ENCODE measurements at places on chromosomes 2 and 18.

GRCh38 chr2:44931198-44931780 is 10.2 kb upstream of the SIX3 start:
- no peak for DNase-seq

DNA sequence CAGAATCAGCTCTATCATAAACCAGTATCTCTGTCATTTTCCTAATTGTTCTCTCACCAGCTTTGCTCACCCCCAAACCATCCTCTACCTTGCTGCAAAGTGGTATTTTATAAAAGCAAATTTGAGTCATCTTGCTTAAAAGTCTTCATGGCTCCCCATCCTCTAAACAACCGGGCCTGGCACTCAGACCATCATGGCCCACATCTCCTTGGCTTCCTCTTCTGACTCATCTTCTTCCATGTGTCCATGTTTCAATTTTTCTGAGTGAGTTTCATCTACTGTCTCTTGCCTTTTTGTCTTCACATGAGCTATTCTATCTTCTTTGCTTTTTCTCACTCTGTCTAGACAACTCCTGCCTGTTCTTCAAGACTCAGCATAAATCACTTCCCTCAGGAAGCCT is 58.6 kb downstream of the LHCGR start:
- DNase-seq = no peak

DNA sequence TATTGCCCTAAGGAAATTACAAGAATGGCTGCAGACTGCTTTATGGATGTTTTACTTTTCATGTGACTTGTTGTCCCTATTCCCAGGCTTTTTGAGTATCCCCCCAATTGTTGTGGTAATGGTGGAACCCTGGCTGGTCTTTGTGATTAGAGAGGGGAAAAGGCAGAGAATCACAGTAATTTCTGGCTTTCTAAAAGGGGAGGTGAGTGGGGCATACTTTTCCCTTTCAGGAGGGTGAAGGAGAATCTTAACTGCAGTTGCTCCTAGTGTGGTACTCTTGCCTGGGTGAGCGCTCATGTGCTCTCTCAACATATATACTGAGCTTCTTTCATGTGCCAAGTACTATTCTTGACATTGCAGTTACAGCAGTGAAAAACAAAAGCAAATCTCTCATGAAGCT is 69.3 kb downstream of the ASXL3 start:
- DNase-seq = no peak

GRCh38 chr2:143528021-143528420 is 398.8 kb downstream of the ARHGAP15 start:
- no peak for DNase-seq

GRCh38 chr2:33034784-33035183 is 88.0 kb downstream of the LTBP1 start:
- no peak for DNase-seq

DNA sequence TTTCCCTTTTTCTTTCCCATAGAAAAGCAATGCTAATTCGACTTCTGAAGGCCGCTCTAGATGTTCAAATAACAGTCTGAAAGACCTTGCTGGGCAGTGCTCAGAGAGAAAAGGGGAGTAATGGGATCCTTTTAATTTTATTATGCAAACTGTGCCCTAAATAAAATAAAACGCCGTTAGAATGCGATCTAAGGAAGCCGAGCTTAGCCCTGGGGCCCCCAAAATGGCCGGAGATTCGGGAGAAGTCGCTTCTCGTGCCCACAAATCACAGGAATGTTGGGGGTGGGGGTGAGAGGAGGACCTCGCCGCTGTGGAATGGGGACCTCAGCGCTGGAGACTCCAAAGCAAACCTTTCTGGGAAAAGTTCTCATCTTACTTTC is 8.4 kb upstream of the POU3F3 start:
- DNase-seq = no peak

DNA sequence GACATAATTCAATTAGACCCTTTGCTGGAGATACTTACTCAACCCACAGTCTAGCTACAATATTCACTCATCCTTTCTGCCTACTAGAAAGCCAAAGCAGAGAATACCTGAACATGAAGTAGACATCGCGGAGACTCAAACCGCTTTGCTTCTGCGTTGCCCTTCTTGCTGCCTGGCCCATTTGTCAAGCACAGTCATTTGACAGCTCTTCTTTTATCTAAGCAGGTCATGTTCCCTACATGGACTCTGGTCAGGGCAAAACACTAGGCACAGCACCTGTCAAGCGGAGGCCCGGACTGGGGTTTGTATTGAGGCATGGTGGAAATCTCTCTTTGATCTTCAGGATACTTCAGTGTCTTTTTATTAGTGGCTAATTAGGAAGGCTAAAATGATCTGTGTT is 89.7 kb downstream of the FARSB start:
- DNase-seq = no peak

DNA sequence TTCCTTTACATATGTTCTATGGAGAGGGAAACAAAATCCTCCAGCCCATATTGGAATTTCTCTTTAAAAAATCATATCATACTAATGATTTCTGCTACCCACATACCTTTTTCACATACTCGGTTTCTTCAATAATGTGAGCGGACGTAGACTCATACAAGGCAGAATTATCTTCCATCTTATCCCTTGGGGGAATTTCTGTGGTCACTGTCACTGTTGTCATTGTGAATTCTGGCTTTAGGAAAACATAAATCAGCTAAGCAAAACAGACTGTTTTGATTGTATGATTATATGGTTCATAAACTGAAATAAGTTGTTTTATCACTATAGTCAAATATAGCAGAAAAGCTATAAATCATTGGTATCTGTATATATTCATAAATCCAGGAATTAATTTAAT is 16.7 kb downstream of the CCDC68 start:
- DNase-seq = no peak

DNA sequence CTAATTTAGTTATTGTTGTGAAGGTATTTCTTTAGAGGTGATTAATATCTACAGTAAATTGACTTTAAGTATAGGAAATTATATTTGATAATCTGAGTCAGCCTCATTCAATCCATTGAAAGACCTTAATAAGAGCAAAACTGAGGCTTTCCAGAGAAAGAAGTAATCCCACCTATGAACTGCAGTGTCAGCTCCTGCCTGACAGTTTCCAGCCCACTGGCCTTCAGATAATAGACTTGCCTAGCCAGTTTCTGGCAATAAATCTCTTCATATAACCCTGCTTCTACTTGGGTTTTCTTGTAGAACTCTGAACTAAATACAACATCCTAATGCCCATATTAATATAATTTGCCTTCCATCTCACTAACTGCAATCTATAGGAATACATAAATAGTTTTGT is 437.9 kb upstream of the UBE2E3 start:
- no peak for DNase-seq

GRCh38 chr18:25701821-25702220 is 349.9 kb upstream of the ZNF521 start:
- DNase-seq = no peak
